ENCODE measurements at places on chromosomes 7 and 10. TPM values are rescaled to one million over a fixed set of nuclear protein-coding genes. Genes with fewer than 3 reads are reported as not detected.

Gene OR2A12
- not detected for total RNA-seq

Gene TAF3
- total RNA-seq: 2.3 TPM

Gene GCC1
- 19.0 TPM for total RNA-seq

Gene SLC29A4
- 2.2 TPM for total RNA-seq

Gene LLCFC1
- not detected for total RNA-seq

Gene NOS3
- total RNA-seq: 1.3 TPM

Gene MUC12
- not detected for total RNA-seq

Gene HOXA9
- total RNA-seq: 17.1 TPM

Gene JMJD1C
- total RNA-seq: 98.4 TPM

- no peak for DNase-seq
Measured at GRCh38 chr7:152108359-152108758, 82.9 kb downstream of the GALNT11 start.

- no peak for DNase-seq
Measured at GRCh38 chr7:88151119-88151790, 68.6 kb downstream of the SRI start.

GRCh38 chr10:18136073-18136791 is 4.0 kb upstream of the CACNB2 start:
- DNase-seq: no peak

- no peak for DNase-seq
Measured at GRCh38 chr7:66807736-66808135, 67.2 kb downstream of the RABGEF1 start.

GRCh38 chr10:60644436-60645130 is 133.7 kb upstream of the CDK1 start:
- DNase-seq: no peak

DNA sequence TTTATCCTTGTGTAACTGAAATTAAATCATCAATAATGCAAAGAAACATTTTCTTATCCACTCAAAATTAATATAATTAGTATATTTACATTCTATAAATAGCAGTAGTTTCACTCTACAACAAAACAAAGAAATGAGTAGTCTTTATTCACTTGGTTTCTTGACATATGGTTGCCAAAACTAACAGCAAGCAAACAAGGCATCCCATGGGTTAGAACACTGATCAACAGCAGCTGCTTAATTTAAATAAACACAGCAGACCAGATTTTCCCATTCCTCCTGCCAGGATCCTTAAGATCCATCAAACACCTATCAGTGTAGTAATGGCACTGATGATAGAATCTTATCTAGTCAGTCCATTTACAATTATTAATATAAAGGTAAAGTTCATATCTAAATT is 22.1 kb downstream of the NCAPG2 start:
- no peak for DNase-seq

- DNase-seq: peak; percentile 98
Measured at GRCh38 chr7:22561321-22561811, 61.4 kb upstream of the STEAP1B start.

DNA sequence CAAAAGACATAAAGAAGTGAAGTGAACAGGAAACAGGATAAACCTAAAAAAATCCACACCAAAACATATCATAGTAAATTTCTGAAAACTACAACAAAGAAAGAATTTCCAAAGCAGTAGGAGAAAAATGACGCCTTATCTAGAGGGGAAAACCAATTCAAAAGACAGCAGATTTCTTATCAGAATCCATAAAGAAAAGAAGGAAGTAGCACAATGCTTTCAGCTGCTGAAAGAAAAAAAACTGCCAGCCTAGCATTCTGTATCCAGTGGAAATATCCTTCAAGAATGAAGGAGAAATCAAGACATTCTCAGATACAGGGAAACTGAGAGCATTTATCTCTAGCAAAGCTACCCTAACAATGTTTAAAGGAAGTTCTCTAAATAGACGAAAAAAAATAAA is 37.8 kb downstream of the PDLIM1 start:
- no peak for DNase-seq
